ENCODE measurements at places on chromosomes 1 and 21. TPM values are rescaled to one million over a fixed set of nuclear protein-coding genes. Genes with fewer than 3 reads are reported as not detected.

Gene ZNF648
- total RNA-seq = 0.13 TPM

Gene CLIC6
- not detected for total RNA-seq

Gene C2CD4D
- total RNA-seq = not detected

Gene KCNK1
- not detected for total RNA-seq

Gene NBPF10
- 0.49 TPM for total RNA-seq

Gene UQCRHL
- total RNA-seq = 4.0 TPM

Data from HepG2 (cell line).